ENCODE measurements at places on chromosomes 3 and 15. TPM values are rescaled to one million over a fixed set of nuclear protein-coding genes. Genes with fewer than 3 reads are reported as not detected.

The GADL1 gene
- total RNA-seq = 0.22 TPM

The ANKRD34C gene
- not detected for total RNA-seq

DNA sequence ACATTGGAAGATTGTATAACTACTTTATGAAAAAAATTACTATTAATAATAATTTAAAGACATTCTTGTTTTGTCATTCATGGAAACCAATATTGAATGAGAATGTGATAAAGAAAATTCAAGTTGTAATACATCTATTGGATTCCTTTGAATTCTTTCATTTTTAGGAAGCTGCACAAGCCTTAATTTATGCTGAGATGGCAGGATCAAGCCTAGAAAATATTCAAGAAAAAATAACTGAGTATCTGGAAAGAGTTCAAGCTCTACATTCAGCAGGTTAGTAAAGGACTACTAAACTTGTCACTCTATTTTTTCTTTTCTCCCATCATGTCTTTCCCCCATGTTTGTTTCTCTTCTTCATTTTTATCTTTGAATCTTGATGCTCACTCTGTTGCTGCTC lies 5.9 kb downstream of the CAPN7 start:
- DNase-seq = no peak

- no peak for DNase-seq
Measured at GRCh38 chr3:170867143-170867937, 2.7 kb downstream of the RPL22L1 start.

DNA sequence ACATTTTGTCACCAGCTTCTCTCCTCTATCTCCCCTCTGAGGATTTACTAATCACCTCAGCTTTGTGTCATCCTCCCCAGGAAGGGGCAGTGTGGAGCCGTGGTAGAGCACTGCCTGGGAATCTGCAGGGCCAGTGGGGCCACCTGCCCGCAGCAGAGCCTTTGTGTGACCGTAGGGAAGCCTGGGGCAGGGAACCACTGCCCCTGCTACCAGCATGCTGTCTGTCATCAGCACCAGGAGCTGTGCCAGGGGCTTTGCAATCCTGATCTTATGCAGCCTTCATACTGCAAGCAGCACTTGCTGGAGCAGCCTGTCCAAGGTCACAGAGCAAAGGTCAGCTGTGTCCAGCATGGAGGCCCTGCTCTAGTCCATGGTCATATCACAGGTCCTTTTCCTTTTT lies 170.2 kb upstream of the IL12A start:
- DNase-seq = no peak

GRCh38 chr3:16768014-16768413 lies 116.7 kb upstream of the PLCL2 start:
- DNase-seq = no peak

GRCh38 chr15:52200831-52201365 lies 9.7 kb upstream of the GNB5 start:
- DNase-seq = no peak

- no peak for DNase-seq
Measured at GRCh38 chr15:73755481-73755880, 2.3 kb upstream of the INSYN1 start.

DNA sequence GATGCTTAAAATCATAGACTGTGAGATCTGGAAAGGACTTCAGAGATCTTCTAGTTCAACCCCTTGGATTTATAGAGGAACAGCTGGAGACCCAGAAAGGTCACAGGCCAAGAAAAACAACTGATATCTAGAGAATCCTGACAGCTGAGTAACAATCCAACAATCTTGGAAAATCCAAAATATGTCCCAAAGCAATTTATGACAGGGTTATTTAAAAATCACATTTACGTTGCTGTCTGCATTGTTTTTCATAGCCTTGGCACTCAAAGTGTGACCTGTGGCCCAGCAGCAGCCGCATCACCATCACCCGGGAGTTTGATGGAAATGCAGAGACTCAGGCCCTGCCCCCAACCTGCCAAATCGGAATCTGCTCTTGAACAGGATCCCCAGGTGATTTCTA lies 78.8 kb downstream of the FBN1 start:
- DNase-seq = no peak
